Fibroblast of skin of abdomen (primary cell): ENCODE measurements at places on chromosomes 7 and 10.
A peak's percentile ranks its signal among the peaks of the same experiment; 100 is the strongest.

- peak; percentile 26 for DNase-seq
Observed at GRCh38 chr10:96714031-96714590, 6.2 kb downstream of the PIK3AP1 start.

DNA sequence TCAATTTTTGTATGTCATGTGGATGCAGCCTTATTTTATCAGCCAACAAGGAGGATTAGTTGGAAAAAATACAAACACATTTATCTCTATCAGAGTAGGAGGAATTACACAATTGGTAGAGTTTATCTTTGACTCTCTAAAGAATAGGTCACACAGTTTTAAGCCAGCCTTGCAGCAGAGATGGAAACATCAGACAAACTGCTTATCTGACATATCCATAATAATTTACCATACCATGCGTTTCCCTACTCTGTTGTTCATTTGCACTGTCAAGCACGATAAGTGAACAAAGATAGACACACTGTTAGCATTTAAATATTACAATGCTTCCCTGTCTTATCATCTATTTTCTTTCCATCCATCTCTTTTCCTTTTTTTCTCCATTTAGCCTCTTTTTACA, 283.7 kb upstream of the SMIM30 start:
- DNase-seq: no peak

- peak; percentile 8 for DNase-seq
Observed at GRCh38 chr7:39696631-39697030, 73.3 kb downstream of the RALA start.

DNA sequence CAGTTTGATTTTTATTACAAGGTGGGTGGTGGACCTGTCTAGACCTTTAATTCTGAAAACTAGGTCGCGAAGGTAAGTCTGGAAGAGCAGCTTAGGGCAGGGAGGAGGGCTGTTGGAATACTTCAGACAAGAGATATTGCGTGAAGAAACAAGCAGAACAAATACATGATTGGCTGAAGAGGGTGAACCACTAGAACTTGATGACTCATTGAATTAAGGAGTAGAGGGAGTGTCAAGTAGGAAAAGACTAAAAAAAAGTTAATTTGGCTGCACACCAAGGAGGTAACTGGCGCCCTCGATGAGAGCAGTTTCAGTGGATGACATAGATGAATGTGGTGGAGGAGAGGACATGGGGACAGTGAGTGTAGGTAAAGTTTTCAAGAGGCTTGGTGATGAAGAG, 41.3 kb downstream of the WNT2 start:
- DNase-seq: no peak

DNA sequence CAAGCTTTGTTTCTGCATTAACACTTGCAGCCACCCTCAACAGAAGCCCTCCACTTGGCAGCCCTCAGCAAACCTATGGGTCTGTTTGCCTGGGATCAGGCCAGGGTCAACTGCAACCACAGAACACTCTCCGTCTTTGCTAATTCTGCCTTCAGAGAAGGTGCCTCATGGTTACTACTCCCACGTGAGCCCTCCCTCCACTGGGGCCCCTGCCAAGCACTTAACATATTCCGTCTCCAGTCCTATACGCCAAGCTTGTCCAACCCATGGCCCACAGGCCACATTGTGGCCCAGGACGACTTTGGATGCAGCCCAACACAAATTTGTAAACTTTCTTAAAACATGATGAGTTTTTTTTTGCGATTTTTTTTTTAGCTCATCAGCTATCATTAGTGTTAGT, 54.7 kb downstream of the HSPA12A start:
- no peak for DNase-seq

- no peak for DNase-seq
Observed at GRCh38 chr7:46619723-46620310, 698.7 kb upstream of the IGFBP3 start.

GRCh38 chr7:98203261-98203963, 7.8 kb upstream of the BHLHA15 start:
- no peak for DNase-seq
